ENCODE measurements at places on chromosomes 1 and 21.

- no peak for DNase-seq
Measured at GRCh38 chr1:15005116-15005515, 148.4 kb upstream of the TMEM51 start.

- DNase-seq, result no peak
Measured at GRCh38 chr1:107110326-107110725, 30.5 kb upstream of the NTNG1 start.

- no peak for DNase-seq
Measured at GRCh38 chr1:74038042-74038441, 159.9 kb downstream of the LRRIQ3 start.

GRCh38 chr1:160628799-160629263, 18.0 kb downstream of the SLAMF1 start:
- no peak for DNase-seq

DNA sequence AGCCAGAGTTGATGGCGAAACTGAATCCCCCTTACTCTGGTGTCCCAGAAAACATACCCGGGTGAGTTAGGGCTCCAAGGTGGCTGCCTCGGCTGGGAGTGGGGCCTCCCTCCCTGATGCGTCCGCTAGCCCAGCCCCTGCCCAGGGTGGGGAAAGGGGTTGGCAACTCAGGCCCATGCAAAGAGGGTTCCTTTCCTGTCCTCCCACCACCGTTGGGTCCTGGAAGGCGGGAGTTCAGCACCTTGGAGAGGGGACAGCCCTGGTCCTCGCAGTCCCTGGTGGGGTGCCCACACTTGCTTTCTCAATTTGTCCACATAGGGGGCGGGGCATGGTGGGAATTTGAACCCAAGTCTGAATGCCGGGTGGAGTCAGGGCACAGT, 6.1 kb downstream of the SRM start:
- DNase-seq, result no peak

DNA sequence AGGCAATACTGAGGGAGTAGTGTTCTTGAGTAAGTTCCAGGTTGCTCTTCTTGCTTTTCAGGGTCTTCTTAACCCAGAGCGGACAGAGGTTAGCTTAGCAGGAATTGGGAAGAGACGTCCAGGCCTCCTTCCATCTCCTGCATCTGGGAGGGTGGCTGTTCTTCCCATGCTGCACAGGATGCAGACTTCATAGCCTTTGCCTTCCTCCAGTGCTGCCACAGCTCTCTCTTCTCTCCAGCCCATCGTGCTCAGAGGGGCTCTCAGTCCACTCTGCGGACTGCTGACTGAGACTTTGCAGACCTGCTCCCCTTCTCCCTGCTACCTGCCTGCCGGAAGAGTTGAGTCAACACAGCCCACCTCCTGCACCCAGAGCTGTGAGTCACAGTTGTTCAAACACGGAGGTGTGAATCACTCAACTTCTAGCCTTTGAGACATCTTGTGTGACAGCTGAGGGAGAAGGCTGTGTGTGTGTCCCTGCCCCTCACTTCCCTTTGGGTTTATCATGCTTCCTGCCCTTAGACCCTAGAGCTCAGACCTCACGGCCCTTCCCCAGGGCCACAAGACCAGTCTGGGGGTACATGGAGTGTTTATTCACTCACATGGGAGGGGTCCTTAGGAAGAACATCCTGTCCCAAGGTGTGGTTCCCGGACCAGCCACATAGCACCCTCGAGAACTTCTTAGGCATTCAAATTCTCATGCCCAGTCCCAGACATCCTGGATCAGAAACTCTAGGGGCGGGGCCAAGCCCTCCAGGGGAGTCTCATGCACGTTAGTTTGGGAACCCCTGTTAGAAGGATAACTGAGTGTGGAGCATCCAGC, 158.3 kb upstream of the CACNA1E start:
- DNase-seq, result no peak
